Stimulated activated CD8-positive, alpha-beta memory T cell treated with anti-CD3 and anti-CD28 coated beads, Interleukin-15, amount 100 ng/mL, for 1 hour (primary cell): ENCODE measurements at places on chromosomes 11 and 22.

DNA sequence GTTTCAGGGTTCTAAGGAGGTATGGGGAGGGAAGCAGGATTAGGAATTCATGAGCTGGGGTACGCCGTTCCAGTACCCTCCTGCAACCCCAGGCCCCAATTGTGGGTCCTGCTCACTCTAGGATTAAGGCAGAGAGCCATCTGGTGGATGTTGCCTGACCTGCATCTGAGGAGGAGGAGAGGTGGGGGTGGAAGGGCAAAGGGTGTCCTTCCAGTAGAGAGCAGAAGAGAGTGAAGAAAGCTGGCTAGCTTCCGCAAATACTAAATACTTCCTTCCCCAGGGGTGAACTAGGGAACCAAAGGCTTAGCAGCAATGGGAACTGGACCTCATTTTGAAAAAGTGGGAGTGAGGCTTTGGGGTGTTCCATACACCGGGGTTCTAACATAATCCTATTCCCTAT lies 10.6 kb downstream of the LRRC51 start:
- DNase-seq: peak; percentile 54

GRCh38 chr11:111347002-111347722 lies 31.9 kb downstream of the POU2AF1 start:
- no peak for DNase-seq

- DNase-seq: no peak
Observed at GRCh38 chr11:15663777-15664218, 549.1 kb downstream of the INSC start.

DNA sequence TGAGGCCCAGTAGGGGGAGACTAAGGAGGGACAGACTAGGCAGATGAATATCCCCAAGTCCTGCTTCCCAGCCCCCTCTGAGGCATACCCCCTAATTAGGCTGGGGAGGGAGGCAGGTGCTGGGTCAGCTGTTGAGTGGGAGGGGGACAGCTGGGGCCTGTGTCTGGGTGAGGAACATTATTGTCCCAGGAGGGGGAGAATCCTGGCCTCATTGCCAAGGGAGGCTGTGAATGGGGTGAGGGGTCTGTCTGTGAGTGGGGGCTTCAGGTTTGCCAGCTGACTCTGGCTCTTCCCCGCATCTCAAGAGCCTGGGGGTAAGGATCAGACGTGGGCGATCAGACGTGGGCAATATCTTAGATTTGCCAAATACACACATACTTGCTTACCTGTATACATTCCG lies 2.1 kb downstream of the INPPL1 start:
- no peak for DNase-seq

DNA sequence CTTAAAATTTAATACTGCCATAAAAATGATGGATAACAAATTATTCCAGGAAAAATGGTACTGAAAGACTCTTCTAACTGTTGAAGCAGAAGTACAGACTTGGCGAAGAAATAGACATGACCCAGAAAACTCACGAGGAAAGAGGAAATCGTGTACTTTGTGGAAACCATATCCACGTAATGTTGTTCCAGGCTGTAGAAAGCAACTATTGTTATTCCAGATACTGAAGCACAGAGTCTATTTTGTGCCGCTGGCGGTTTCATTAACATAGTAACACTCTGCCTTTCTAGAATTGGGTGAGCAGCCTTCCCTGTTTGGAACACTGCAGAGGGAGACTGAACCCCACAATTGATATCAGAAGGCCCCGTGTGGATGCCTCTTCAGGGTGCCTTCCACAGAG lies 310.6 kb downstream of the TBC1D22A start:
- DNase-seq: no peak

- no peak for DNase-seq
Observed at GRCh38 chr22:36399472-36399778, 11.7 kb upstream of the MYH9 start.
